ENCODE measurements at places on chromosomes 7 and 10.

DNA sequence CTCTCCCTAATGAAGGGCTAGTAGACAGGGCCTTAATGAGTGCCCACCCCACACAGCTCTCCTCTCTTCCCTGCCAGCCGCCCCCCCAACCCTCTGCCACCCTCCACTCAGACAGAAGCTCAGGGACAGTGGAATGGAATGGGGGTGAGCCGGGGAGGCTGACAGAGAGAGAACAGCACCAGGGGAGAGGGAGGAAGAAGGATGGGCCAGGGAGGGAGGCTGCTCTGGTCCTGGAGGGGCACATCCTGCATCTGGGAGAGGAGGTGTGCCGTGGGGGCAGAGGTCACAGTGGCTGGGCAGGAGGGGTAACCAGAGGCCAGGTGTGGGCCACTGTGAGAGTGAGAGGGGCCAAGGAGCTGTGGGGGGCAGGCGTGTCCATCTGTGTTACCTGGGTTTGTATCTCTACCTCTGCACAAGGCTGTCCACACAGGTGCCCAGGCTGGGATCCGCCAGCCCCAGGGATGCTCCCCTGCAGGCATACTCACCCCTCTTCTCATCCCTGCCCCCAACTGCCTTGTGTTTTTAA is 2.4 kb downstream of the NYAP1 start:
- H3K27ac ChIP-seq: no peak overlapping the region
- ATAC-seq: no peak
- H3K36me3 ChIP-seq: no peaks in the 10 kb centered on the region
- no peak overlapping the region for H3K4me3 ChIP-seq

DNA sequence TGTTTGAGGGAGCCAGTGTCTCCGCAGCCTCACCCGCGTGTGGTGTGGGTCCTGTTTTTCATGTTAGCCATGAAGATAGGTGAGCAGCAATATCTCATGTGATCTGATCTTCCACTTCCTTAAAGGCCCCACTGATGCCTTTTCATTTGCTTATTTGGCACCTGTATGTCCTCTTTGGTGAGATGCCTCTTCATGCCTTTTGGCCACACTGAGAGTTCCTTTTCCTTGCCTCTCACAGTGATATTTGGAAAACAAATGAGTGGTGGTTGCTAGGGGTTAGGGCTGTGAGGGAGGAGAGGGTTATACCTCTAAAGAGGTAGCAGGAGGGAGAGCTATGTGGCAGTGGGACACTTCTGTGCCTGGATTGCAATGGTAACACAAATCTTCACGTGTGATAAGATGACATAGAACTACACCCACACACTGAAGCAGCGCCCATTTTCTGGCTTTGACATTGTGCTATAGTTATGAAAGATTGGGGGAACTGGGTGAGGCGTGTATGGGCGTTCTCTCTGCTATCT is 90.4 kb upstream of the TNS3 start:
- H3K4me3 ChIP-seq: no peak overlapping the region
- H3K36me3 ChIP-seq: no peaks in the 10 kb centered on the region
- H3K27me3 ChIP-seq: no peaks in the 10 kb centered on the region
- no peak overlapping the region for H3K27ac ChIP-seq
- H3K4me1 ChIP-seq: no peaks in the 10 kb centered on the region

DNA sequence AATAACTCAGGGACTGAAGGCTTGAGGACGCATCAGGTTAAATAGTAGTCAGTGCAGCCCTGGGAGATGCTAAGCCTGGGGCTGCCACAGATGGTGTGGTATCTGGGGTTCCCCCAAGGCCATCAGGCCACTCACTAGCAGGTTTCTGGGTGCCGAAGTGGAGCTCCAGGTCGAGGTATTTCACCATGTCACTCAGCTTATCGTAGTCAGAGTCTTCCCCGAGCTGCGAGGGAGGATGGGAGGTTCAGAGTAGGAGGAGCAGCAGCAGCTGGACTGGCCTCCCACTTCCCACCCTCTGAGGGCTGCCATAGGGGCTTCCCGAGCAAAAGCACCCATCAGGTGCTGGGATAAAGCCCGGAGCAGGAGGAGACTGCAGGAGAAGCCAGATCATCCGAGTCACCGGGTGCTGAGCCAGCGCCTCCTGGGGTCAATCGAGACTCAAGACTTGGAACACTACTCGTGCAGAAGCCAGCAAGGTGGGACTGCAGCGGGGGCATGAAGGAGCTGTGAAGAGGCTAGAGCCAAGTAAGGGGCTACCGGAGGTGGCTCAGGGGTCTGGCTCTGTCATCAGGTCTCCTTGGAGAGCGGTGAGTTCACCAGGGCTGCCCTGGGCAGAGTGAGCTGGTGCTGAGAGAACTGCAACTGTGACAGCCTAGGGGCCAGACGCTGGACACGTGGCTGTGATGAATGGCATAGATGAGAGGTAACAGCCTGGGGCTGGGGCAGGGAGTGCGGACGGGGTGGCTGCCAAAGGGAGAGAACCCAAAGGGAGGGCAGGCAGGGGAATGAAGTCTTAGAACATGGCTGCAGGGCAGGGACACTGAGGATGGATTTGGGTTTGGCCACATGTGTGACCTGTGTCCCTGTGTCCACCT is 45.3 kb downstream of the GRID2IP start:
- no peaks in the 10 kb centered on the region for H3K27me3 ChIP-seq
- no peak for ATAC-seq
- peak overlapping the region; percentile 88 for H3K4me3 ChIP-seq

DNA sequence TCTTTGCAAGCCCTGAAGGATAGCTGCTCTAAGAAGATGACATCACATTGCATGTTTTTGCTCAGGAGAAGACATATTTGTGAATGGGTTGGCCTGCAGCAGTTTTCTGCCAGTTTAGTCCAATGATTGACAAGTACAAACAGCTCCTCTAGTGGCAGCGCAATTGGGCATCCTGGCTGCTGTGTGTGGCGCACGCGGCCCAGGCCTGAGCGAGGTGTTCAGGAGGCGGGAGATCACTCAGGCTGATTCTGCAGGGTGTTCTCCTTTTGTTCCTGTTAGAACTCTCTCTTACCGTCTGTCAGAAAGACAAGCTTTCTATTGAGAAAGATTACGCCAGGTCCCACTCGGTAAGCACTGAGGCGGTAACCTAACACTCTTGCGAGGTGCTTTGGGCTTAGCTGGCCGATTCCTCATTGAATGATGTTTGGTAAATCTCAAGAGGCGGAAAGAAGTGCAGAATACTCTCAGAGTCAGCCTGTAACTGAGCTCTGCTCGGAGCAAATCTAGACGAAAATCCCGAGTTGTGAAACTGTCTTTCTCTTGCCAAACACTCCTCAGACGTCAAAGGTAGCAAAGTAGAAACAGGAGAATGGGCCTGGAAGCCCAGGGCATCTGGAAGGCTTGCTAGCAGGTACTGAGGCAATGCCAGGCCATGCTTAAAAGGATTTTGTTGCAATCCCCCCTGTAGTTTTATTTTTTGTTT is 219.2 kb upstream of the BMPER start:
- H3K4me3 ChIP-seq: no peak overlapping the region
- peaks cover 10% of the 10 kb centered on the region for H3K36me3 ChIP-seq
- H3K27me3 ChIP-seq: no peaks in the 10 kb centered on the region
- H3K4me1 ChIP-seq: no peaks in the 10 kb centered on the region

All from activated T-helper 17 cell treated with anti-CD3 and anti-CD28 coated beads, Interleukin-2, amount 50 U/mL, for 72 hours (primary cell).